Hippocampal formation (tissue), 2 donors: ENCODE measurements at places on chromosomes 6 and 20.

GRCh38 chr6:166344240-166344639 lies 1.9 kb upstream of the SFT2D1 start:
- no peak for DNase-seq

GRCh38 chr20:59149678-59150504 lies 13.7 kb upstream of the ZNF831 start:
- DNase-seq = no peak

GRCh38 chr6:169096388-169096787 lies 157.3 kb downstream of the THBS2 start:
- DNase-seq = no peak

- DNase-seq = no peak
Measured at GRCh38 chr20:32036252-32036651, 15.8 kb upstream of the HCK start.

DNA sequence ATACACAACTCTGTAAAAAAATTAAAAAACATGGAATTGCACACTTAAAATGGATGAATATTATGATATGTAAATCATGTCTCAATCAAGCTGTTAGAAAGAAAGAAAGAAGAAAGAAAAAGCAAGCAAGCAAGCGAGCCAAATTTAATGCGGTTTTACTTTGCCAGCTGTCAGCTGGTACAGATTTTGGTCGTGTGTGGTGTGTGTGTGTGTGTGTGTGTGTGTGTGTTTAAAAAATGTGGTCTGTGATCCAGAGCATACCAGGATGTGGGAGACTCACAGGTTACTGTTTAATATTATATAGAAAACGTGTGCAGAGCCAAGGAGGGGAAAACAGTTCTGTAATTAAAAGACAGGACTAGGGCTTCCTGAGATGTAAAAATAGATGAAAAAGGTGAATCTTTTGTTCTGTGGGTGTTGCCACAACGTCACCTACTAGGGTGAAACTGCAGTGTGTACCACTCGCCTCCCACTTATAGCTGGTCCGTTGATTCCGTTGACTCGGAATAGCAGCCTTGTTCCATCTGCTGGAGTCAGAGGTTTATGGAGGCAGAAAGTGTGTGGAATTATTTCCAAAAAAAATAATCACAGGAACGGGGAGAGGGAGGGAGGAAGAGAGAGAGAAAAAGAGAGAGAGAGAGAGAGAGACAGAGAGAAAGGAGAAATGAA lies 197.7 kb downstream of the BCAS1 start:
- DNase-seq = no peak

- no peak for DNase-seq
Measured at GRCh38 chr6:54729716-54730115, 116.9 kb upstream of the FAM83B start.

DNA sequence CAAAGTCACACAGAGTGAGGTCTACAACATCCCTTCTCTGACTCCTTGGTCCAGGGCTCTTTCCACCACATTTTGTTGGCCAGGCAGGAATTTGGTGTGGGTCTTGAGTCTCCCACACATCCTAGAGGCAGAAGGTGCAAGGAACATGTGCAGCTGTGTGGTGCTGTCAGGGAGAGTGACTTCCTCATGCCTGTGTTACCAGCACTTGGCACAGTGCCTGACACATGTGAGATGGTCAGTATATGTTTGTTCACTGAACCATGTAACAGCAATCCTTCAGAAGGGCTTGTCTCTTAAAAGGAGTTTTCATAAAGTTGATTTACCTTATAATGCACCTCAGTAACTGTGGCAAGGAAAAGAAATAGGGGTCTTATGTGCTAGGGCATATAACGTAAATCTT lies 168.5 kb downstream of the CDC5L start:
- no peak for DNase-seq

- no peak for DNase-seq
Measured at GRCh38 chr6:1439349-1439748, 50.0 kb downstream of the FOXF2 start.

DNA sequence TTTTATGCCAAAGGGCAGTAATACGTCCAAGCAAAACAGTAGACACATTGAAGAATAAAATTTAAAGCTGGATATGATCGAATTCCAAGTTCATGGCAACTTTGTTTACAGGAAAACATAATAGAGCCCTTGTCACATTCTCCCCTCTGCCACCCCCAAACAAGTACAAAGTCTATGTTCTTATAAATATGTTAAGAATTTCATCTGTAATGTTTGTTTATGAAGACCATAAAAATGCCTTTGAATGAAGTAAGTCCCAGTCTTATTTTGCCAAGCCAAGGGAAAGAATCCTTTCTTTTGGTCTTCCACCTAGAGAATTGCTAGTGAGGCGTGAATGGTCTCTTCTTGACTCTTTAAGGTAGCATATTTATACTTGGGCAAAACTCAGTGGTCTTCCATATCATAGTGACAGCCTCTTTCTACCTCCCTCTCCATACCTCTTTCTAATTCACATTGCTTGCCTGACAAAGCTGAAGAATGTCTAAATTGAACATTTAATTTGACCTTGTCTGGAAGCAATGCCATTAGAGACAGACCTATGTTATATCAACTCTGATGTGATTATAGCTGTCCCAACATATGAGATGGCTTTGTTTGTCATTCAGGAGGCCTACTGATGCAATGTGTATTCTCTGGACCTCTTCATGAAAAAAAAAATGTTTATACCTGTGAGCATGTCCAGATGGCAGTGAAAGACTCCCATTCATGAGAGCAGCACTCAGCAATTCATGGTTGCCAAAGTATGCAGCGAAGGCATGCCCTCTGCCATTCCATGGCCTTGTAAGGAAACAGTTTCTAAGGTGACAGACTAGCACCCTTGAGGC lies 70.6 kb upstream of the CCN2 start:
- DNase-seq = no peak

DNA sequence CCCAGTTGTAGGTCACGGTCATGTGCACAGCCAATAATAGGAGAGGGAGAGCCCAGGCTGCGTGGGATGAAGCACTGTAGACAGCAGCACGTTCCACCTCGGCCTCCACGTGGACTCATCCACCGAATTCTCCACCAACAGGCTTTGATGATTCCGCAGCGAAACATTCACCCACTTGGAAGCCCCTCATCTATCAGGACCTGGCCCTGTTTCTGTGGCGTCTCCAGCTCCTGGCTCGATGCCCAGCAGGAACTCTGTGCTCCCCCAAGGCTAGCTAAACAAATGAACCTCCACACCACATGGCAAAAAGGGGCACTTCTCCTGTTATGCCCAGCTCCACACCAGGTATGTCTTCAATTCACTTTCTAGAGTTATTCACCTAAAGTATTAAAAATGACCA lies 237.9 kb upstream of the PDE10A start:
- no peak for DNase-seq

DNA sequence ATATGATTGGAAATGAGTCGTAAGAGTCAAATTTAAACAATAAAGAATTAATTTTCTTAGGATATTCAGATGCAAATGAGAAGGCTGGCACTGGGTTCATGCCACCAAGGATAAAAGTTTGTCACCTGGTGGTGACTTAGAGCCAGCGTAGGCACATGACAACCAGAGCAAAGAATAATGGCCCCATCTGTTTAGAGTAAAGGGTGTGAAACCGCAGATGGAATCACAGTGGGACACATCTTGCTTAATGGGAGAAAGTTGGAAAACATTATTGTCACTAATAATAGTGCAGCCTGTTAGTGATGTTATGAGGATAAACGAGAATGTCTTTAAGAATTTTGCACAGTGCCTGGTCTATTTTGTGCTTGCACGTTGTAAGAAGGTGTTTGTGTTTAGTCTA lies 727.8 kb downstream of the QKI start:
- no peak for DNase-seq

- no peak for DNase-seq
Measured at GRCh38 chr20:53597521-53598120, 4.0 kb upstream of the ZNF217 start.

DNA sequence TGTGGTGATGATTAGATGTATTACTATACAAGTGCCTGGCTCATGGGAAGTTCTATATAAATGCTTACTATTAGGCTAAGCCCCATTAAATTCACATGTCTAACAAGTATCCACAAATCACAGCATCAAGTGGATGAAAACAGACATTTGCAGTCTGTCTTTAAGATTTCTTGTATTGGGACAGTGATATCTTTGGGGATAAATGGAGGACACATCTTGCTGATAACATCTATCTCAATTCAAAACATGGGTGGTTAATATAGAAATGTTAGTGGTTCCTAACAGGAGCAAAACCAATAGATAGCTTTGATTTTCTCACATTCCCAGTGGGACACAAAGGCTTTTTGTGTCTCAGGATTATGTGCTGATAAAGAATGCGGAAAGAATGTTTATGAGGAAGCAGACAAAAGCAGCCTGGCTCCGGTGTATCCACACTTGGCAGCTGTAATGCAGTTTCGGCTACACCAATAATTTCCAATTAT lies 29.3 kb downstream of the PTPRK start:
- DNase-seq = no peak

- DNase-seq = no peak
Measured at GRCh38 chr6:293193-294174, 1.2 kb downstream of the DUSP22 start.

DNA sequence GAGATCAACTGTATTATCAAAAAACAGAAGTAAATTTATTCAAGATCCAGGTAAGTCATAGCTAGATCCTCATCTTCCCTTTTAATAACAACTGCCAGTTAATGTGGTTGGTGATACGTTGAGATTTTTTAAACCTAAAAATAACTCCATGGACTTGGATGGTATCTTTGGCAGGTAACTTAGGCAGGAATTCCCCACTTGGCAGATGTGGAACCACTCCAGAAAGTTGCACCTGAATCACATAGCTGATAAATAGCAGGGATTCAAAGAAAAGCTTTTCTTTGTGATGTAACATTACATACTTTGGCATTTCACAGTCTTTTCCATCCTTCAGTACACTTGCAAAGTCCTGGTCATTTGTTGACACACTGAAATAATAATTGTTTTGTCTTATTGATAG lies 62.6 kb downstream of the PRPH2 start:
- DNase-seq = no peak

DNA sequence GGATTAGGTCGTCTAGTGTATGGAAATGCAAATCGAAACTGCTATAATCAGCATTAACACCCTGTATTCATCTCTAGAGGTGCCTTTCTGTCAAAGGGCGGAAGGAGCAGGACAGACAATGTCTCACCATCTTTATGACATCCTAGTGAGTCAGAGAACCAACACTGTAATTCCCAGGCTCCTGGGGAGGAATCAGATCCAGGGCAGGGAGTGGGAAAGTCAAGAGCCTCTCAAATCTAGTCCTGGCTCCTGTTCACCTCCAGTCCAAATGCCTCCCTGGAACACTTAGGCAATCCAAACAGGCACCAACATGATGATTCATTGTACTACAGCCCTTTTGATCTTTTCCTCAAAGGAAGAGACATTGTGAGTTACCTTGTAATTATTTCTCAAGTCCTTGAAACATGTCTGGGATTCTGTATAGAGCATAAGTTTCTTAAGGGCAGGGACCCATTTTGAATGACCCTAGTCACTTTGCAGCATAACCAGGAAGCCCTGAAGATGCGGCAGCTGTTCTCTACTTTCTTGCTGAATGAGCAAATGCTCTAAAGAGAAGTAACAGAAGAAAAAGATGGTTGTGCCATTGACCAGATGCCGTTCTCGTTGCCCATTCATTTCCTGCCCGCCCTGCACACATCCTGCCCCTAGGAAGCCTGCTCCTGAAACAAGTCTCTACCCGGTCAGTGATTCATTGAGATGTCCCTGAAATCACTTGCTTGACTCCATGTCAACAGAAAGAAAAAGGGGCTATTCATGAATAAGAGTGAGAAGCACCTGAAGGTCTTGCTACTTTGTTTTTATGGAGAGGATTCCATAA lies 112.8 kb upstream of the JARID2 start:
- no peak for DNase-seq

DNA sequence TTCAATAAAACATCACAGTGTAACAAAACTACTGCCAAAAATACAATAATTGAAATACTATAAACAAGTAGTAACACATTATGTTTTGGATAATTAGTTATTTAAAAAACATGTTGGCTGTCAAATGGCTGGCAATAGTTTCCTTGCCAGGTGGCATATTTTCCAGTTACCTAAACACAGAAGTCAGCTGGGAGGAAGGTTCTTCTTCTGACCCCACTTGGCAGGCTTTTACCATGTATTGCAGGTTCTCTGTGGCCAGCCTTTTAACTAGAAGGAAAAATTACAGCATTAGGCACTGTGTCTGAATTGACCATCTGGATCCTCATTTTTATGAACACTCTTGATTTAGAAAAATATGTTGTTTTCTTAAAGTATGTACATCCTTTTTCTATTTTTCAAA lies 131.4 kb downstream of the MMS22L start:
- DNase-seq = no peak

GRCh38 chr6:49902856-49903255 lies 36.5 kb upstream of the CRISP1 start:
- DNase-seq = no peak

GRCh38 chr6:135012349-135012748 lies 42.3 kb downstream of the HBS1L start:
- no peak for DNase-seq

DNA sequence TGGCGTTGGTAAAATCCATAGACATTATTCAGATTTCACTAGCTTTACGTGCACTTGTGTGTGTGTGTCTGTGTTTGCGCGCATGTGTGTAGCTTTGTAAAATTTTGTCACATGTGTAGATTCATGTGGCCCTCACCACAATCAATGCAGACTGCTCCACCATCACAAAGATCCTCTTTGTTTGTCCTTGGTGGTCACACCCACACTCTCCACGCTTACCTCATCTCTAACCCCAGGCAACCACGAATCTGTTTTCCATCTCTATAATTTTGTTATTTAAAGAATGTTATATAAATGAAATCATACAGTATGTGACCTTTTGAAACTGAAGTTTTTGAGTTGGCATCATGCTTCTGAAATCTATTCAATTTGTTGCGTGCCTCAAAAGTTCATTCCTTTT lies 58.5 kb downstream of the GRM1 start:
- DNase-seq = no peak

DNA sequence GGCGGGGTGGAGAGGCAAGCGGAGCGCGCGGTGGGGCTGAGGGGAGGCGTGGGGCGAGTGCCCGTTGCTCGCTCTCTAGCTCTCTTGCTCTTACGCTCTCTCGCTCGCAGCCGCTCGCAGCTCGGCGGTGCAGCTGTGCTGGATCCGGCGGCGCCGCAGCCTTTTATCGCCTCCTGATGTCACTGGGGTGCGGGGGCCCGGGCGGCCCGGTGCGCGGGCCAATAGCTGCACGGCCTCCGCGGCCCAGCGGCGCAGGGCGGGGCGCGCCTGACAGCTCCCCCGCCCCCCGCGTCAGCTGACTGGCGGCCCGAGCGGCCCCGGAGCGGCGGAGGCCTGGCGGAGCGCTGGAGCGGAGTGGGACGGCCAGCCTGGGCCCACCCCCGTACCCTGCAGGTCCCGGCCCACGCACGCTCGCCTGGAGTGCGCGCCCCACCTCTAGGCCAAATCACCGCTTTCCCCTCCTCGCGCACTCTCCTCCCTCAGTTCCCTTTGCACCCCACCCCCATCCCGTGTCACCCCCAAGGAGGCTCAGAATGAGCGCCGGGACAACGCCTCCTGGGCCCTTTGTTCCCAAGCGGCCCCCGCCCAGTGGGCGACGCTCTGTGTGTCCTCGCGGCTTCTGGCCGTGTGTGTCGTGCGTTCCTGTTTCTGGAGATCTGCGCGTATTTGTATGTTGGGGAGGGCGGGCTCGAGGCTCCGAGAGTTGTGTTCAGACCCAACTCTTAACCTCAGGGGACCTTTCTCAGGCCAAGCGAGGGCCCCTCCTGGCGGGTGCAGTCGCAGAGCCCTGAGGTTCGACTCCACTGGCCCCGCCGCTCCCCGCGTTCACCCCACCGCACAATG lies at the start of gene MAFB:
Gene MAFB, minus strand, starts transcription at position 137 of the 843 bp plus-strand sequence. CDS start 386 bp downstream, outside the sequence.
- DNase-seq = peak; percentile 95
